Kidney capillary endothelial cell (primary cell): ENCODE measurements at places on chromosomes 4 and X.

- DNase-seq: peak; percentile 38
These were observed 123.9 kb upstream of the ACSL4 start for GRCh38 chrX:109856974-109857373.

- DNase-seq: no peak
These were observed 517.5 kb upstream of the GRIA3 start for GRCh38 chrX:122666601-122667000.

- DNase-seq: no peak
These were observed 15.3 kb downstream of the CPZ start for GRCh38 chr4:8607603-8608481.

GRCh38 chrX:70166601-70167590, 10.4 kb upstream of the DGAT2L6 start:
- DNase-seq: no peak

- DNase-seq: no peak
These were observed 63.1 kb downstream of the RTL9 start for GRCh38 chrX:110421500-110422455.

- no peak for DNase-seq
These were observed 1569.9 kb downstream of the PCDH7 start for GRCh38 chr4:32290102-32290501.

DNA sequence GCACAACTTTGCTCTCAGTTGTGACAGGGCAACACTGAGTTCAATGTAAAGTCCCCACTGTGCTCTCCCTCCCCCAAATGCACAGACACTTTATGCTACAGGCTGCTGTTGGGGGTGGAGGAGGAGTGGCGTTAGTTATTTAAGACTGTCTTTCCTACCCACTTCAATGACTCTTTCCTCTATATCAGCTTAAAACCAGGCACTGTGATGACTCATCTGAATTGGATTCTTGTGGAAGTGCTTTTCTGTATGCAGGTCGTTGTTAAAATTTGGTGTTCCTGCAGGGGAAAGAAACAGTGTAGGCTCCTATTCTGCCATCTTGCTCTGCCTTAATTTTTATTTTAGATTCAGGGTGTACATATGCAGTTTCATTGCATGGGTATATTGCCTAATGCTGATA, 1157.2 kb upstream of the ADGRL3 start:
- no peak for DNase-seq

DNA sequence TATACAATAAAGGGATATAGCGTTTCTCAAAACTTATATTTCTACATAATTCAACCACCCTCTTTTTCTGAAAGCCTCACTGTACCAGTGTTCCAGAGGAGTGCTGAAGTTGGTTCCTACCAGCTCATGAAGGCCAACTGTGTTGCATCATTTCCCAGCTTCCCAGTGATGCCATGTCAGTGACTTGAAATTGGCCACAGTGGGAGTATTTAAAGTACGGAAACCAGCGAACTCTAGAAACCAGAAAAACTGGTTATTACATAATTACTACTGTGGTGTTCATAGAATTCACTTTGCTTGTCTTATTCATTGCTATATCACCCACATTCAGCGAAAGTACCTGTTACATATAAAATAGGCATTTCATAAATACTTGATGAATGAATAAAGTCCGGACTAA, 135.4 kb downstream of the GC start:
- DNase-seq: no peak

- no peak for DNase-seq
These were observed 71.3 kb upstream of the SPRY1 start for GRCh38 chr4:123325241-123325681.
